Thymus (tissue), 14 donors: ENCODE measurements at places on chromosomes 11 and 22.

DNA sequence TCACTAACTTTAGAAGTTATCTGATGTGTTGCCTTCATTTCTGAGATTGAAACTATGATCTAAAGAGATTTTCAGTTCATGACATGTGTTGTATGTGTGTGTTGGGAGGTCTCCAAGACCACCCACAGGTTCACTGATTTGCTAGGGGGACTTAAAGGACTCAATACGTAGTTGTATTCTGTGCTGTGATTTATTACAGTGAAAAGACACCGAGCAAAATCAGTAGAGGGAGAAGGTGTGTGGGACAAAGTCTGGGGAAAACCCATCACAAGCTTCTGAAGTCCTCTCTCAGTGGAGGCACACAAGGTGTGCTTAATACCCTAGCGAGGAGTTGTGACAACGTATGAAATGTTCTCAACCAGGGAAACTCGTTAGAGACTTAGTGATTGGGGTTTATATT, 35.6 kb downstream of the RNF169 start:
- no peaks in the 10 kb centered on the region for H3K27me3 ChIP-seq
- no peak for DNase-seq
- H3K27ac ChIP-seq: no peak overlapping the region

- H3K27me3 ChIP-seq: no peaks in the 10 kb centered on the region
- no peaks in the 10 kb centered on the region for H3K36me3 ChIP-seq
- DNase-seq: no peak
- peaks cover 11% of the 10 kb centered on the region for H3K4me1 ChIP-seq
- no peak overlapping the region for H3K4me3 ChIP-seq
- H3K27ac ChIP-seq: no peak overlapping the region
These were observed 8.0 kb upstream of the DSCAML1 start for GRCh38 chr11:117805045-117805444.

GRCh38 chr22:30266445-30267381, at the start of gene OSM:
Gene OSM, minus strand, starts transcription at chr22:30266851. Its CDS starts 52 bp downstream, at chr22:30266799.
- no peak for DNase-seq
- peak within 1 kb of the TSS; percentile 60 for H3K4me3 ChIP-seq
- H3K36me3 ChIP-seq: no peaks in the 10 kb centered on the region

- no peak overlapping the region for H3K4me3 ChIP-seq
- no peaks in the 10 kb centered on the region for H3K27me3 ChIP-seq
- no peaks in the 10 kb centered on the region for H3K4me1 ChIP-seq
- no peaks in the 10 kb centered on the region for H3K36me3 ChIP-seq
- no peak for DNase-seq
These were observed 95.9 kb upstream of the DDI1 start for GRCh38 chr11:103940551-103940950.

DNA sequence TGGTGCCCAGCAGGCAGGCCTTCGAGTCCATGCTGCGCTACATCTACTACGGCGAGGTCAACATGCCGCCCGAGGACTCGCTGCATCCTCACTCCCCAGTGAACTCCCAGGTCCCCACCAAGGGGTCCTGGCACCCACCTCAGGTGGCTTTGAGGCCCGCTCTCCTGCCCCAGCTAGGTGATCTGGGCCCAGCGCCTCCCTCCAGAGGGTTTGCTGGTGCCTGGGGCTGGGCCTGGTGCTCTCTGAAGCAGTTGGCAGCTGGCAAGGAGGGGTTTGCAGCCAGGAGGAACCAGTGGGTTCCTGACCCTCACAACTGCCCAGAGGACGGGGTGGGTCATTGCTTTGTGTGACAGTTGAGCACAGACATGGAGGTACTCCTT, 5.9 kb downstream of the THAP7 start:
- H3K4me1 ChIP-seq: peaks cover 7% of the 10 kb centered on the region
- DNase-seq: no peak
- H3K27me3 ChIP-seq: no peaks in the 10 kb centered on the region
- no peak overlapping the region for H3K4me3 ChIP-seq

- DNase-seq: no peak
- no peak overlapping the region for H3K4me3 ChIP-seq
- H3K27me3 ChIP-seq: no peaks in the 10 kb centered on the region
These were observed 45.8 kb upstream of the TH start for GRCh38 chr11:2217211-2218030.
